Pancreas (tissue), 10 donors: ENCODE measurements at places on chromosomes 6 and 20. TPM values are rescaled to one million over a fixed set of nuclear protein-coding genes. Genes with fewer than 3 reads are reported as not detected.
A peak's percentile ranks its signal among the peaks of the same experiment; 100 is the strongest.

Gene CD93
- 4.5 TPM for total RNA-seq

- H3K4me1 ChIP-seq = no peaks in the 10 kb centered on the region
- no peaks in the 10 kb centered on the region for H3K27me3 ChIP-seq
- no peak for DNase-seq
- no peak overlapping the region for H3K4me3 ChIP-seq
- no peak overlapping the region for H3K27ac ChIP-seq
Observed at GRCh38 chr20:10316582-10316981, 98.0 kb downstream of the SNAP25 start.

Gene CSNK2B
- 51.2 TPM for total RNA-seq

DNA sequence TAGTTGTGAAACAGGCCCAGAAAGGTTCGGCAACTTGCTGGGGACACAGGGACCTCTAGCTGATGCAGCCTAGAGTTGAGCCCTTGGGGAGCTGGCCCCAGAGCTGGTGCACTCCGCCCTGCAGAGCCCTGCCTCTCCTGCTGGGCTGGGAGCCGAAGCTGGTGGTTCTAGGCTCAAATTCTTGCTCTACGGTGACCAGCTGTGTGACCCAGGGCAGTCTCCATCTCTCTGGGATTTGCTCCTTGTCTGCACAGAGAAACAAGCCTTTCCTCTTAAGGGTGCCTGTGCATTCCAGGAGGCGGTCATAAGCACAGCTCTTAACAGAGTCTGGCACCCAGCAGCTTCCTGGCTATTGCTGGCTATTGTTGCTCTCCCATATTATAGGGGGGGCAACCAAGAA, 47.4 kb downstream of the RBM38 start:
- H3K4me1 ChIP-seq = peaks cover 25% of the 10 kb centered on the region
- no peak overlapping the region for H3K4me3 ChIP-seq
- no peak for DNase-seq
- H3K36me3 ChIP-seq = no peaks in the 10 kb centered on the region

- H3K27me3 ChIP-seq = no peaks in the 10 kb centered on the region
- peaks cover 2% of the 10 kb centered on the region for H3K36me3 ChIP-seq
- peak; percentile 58 for DNase-seq
- no peak overlapping the region for H3K27ac ChIP-seq
- no peak overlapping the region for H3K4me3 ChIP-seq
- H3K4me1 ChIP-seq = no peaks in the 10 kb centered on the region
Observed at GRCh38 chr20:25309395-25310267, 61.7 kb downstream of the PYGB start.

DNA sequence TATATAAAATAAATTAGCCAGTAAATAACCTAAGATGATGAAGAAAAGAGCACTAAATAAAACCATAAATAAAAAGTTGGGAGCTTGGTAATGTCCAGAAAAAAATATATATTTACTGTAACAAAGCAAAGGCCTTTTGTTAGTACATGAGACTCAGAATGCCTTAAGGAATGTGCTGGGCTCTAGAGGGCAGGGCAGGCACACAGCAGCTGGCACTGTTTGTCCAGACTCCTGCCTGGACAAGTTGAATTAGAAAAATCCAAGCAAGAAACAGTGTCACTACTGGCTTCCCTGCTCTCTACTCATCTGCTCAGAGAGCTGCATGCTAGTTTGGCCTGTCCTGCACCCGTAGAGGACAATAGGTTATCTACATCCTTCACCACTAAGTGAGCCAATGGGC, 8.8 kb downstream of the DEFB129 start:
- H3K4me1 ChIP-seq = no peaks in the 10 kb centered on the region
- DNase-seq = no peak
- H3K4me3 ChIP-seq = no peak overlapping the region
- H3K36me3 ChIP-seq = no peaks in the 10 kb centered on the region

Gene THEMIS
- 0.31 TPM for total RNA-seq

- no peaks in the 10 kb centered on the region for H3K27me3 ChIP-seq
- no peaks in the 10 kb centered on the region for H3K36me3 ChIP-seq
- H3K27ac ChIP-seq = no peak overlapping the region
- no peak for DNase-seq
- no peaks in the 10 kb centered on the region for H3K4me1 ChIP-seq
Observed at GRCh38 chr20:53032478-53032932, 60.3 kb downstream of the TSHZ2 start.

Gene NCOA6
- 11.3 TPM for total RNA-seq

- H3K36me3 ChIP-seq = no peaks in the 10 kb centered on the region
- H3K4me3 ChIP-seq = no peak overlapping the region
- DNase-seq = peak; percentile 83
- peaks cover 3% of the 10 kb centered on the region for H3K4me1 ChIP-seq
- H3K27ac ChIP-seq = no peak overlapping the region
- H3K27me3 ChIP-seq = no peaks in the 10 kb centered on the region
Observed at GRCh38 chr20:4091490-4092479, 76.4 kb upstream of the RNF24 start.

DNA sequence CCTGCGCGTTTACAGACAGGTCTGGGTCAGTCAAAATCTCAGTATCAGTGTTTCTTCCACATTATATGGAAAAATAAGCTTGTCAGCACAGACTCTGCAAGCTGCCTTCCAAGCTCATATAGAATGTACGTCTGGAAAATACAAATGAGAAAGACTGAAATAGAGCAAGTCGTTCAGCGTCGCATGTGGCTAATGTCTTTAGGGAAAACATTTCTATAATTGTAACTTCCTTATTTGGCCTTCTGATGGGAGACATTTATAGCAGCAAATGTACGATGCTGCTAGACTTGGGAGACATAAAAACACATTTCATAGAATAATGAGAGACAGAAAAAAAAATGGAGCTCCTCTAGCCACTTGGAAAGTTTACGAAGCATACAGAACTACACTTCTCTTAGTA, 122.2 kb downstream of the KIF16B start:
- H3K4me3 ChIP-seq = no peak overlapping the region
- H3K27ac ChIP-seq = no peak overlapping the region
- no peaks in the 10 kb centered on the region for H3K4me1 ChIP-seq
- DNase-seq = no peak
- H3K36me3 ChIP-seq = no peaks in the 10 kb centered on the region
